Activated naive CD8-positive, alpha-beta T cell treated with anti-CD3 and anti-CD28 coated beads for 36 hours (primary cell): ENCODE measurements at places on chromosomes 12 and 14.
A peak's percentile ranks its signal among the peaks of the same experiment; 100 is the strongest.

GRCh38 chr14:50528000-50528399 lies 4.4 kb downstream of the MAP4K5 start:
- DNase-seq = no peak

GRCh38 chr12:2287589-2287988 lies 234.8 kb downstream of the CACNA1C start:
- DNase-seq = no peak

DNA sequence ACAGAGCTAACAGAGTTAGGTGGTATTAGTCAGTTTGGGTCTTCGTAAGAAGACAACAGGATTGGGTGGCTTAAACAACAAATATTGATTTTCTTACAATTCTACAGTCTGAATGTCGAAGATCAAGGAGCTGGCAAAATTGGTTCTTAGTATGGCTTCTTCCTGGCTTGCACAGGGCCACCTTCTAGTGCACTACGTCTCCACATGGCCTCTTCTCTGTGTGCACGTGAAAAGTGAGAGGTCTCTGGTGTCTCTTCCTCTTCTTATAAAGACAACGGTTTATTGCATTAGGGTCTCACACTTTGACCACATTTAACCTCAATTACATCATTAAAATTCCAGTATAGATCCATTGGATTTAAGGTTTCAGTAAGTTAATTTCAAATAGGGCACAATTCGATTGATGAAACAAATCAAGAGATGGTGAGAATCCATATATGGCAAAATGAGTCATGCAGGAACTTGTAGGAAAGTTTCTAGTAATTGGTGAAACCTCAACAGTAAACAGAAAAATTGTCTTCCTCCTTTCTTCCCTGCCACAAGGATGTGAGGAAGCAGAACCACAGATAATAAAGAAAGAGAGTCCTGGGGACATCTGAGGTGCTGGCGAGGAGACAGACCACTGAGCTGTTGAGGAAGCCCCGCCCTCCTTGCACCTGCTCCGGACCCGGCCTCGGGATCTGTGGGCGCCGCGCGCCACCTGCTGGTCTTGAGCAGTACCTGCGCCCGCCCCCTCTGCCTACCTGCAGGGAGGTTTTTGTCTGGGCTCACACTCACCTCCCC lies 846.7 kb downstream of the TMEM121 start:
- peak; percentile 85 for DNase-seq

- no peak for DNase-seq
These were observed 10.1 kb upstream of the RASSF3 start for GRCh38 chr12:64600164-64600561.

DNA sequence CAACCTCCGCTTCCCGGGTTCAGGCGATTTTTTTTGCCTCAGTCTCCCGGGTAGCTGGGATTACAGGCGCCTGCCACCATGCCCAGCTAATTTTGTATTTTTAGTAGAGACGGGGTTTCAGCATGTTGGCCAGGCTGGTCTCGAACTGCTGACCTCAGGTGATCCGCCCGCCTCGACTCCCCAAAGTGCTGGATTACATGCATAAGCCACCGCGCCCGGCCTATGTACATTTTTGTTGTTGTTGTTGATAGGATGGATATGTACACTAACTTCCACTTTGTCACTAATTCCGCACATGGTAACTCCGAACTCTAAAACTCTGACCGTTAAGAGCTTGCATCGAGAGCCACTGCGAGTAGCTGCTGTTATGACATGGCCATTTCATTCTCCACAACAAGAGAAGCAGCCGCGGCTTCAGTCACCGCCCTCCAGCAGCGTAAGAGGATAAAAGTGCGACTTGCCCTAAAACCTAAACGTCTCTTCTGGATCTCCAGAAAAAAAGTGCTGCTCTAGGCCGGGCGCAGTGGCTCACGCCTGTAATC lies 742 bp upstream of the MARS1 start:
- DNase-seq = no peak

DNA sequence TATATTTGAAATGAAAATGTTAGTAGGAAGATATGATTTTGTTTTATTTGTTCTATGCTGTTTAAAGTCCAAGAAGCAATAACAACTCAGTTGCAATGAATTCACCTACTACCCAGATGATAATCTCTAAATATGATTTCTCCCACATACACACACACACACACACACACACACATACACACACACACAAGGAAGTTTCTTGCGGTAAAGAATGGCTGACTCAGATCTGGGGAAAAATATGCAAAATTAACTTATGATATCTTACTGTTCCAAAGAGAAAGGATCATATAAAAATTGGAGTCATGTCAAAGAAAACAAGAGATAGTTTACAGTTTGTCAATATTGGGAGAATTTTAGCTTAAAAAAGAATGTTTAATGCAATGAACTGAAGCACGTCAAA lies 456.7 kb downstream of the SLC16A7 start:
- DNase-seq = no peak

DNA sequence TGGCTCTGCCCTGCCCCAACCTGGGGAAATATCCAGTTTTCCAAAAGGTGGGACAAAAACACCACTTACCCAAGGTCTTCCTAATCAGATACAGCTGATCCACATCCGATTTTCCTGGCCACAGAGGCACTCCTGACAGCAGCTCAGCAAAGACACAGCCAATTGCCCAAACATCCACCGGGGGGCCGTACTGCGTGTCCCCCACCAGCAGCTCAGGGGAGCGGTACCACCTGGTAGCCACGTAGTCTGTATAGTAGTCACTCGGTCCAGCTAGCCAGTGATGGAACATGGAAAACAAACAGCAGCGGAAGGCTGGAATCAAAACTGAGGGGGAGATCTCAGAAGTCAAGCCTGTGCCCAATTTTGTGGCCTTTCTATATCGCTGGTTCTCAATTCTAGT lies 28.8 kb downstream of the DMAC2L start:
- peak; percentile 17 for DNase-seq

- DNase-seq = no peak
These were observed 3.0 kb downstream of the IFI27 start for GRCh38 chr14:94113490-94113889.

DNA sequence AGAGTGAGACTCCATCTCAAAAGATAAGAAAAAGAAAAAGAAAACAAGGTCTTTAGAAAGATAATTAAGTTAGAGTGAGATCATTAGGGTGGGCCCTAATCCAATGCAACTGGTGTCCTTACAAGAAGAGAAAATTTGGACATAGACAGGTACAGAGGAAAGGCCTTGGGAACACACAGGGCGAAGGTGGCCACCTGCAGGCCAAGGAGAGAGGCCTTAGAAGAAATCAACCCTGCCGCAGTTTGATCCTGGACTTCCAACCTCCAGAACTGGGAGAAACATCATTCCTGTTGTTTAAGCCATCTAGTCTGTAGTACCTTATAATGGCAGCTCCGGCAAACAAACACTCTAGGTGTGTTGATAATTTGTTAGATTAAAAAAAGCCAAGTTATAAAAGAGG lies 491.9 kb downstream of the MED13L start:
- DNase-seq = no peak

DNA sequence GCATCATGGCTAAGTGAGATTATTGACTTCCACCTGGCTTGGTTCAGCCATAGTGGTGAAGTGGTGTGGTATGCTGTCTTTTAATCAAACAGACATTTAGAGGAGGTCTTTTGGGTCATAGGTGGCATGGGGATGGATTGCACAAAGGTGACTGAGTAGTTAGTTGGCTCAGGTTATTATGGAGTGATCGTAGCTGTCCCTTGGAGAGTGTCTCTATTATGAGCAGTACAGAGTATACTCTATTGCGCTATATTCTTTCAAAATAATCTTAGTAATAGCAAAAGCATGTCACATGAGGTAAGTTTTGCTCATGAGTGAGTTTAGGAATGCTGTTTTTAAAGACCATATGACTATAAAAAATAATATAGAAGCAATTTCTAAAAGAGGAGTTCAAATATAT lies 60.4 kb downstream of the RASSF8 start:
- DNase-seq = no peak

DNA sequence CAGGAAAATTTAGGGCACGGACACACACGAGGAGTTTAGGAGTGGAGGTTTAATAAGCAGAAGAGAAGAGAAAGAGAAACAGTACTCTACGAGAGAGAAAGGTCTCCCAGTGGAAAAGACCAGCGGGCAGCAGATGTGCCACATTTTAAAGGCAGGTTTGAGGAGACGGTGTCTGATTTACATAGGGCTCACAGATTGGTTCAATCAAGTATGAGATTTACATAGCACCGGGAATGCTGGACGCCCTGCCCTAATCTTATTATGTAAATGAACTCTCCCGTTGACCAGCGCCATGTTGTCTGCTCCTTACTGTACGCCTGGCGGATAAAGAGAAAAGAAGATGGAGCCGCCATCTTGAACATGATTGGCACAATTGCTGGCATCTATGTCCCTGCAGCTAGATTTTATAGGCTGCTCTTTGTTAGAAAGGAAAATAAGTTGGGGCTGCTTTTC lies 17.9 kb downstream of the NFKBIA start:
- no peak for DNase-seq

DNA sequence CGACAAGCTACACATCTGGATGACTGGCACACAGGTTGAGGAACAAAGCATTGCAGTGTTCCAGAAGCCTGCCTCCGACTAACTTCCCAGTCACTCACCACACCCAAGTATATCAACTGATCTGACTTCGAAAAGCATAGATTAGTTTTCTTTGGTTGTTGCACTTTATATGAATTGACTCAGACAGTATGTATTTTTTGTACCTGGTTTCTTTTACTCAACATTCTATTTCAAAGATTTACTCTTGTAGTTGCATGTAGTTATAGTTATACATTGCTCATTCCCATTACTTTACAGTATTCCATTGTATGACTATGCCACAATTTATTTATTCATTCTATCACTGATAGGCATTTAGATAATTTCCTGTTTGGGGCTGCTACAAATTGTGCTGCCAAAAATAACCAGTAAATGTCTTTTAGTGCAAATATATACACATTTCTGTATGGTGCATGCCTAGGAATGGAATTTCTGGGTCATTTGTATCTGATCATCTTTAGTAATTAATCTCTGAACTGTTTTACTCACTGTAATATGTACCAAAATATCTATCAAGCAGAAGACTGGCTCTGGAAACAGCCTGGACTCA lies 17.8 kb downstream of the PLCZ1 start:
- DNase-seq = no peak

- no peak for DNase-seq
These were observed 205.6 kb downstream of the BCL11B start for GRCh38 chr14:99066378-99066777.

DNA sequence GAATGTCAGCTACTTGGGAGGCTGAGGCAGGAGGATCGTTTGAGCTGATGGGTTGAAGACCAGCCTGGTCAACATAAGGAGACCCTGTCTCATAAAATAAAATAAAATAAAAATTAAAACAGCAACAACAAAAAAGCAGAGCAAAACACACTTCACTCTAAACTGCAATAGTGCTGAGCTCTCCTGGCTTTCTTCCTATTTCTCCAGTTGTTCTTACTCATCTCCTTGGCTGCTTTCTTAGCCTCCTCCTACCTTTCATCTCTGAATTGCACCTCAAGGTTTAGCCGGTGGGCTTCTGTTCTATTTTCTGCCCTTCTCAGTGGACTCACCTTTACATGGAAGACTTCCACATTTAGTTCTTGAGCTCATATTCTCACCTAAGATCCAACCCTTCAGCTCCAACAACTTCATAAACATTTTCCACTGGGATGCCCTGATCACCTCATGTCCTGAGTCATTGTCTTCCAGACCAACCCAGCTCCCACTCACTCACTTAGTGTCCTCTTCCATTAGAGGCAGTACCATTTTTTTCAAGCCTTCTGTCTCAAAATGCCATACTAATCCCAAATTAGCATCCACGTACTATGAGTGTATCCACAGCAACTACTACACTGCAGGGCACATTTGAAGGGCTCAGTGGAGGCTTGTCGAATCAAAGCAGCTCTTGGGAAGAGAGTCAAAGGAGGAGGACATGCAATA lies 41.2 kb upstream of the TMED10 start:
- DNase-seq = no peak

DNA sequence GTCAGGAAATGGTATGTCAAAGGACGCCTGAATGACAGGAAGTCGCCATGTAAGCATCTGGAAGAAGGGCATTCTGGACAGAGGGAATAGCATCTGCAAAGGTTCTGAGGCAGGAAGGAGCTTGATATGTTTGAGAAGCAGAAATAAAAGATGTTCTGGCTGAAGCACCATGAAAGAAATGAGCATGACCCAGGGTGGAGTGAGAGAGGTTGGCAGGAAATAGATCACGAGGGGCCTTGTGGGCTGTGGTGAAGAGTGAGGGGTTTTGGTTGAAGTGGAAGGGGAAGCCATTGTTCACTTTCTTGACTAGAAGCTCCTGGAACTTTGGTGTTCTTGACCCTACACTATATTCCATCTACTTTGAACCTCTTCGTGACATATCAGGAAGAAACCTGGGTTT lies 99.4 kb upstream of the PARP11 start:
- DNase-seq = peak; percentile 35

- no peak for DNase-seq
These were observed 49.2 kb downstream of the SYNE3 start for GRCh38 chr14:95467232-95467631.

DNA sequence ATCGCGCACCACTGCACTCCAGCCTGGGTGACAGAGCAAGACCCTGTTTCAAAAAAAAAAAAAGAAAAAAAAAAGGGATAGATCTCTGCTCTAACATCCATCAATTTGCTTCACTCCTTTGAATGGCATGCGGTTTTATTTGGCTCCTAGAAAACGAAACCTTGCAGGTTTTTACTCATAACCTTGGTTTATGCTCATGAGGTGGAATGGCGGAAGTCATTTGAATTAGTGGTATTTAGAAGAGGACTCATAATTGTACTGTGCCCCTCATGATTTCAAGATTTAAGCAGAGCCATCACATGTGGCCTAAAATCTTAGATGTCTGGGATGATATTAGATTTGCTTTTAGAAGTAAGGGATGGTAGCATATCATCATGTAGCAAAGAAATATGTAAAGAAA lies 29.4 kb downstream of the RBMS2 start:
- DNase-seq = no peak
